ENCODE measurements at places on chromosomes 7 and 10.

GRCh38 chr10:86703176-86703575 lies 34.9 kb downstream of the LDB3 start:
- DNase-seq: no peak

- DNase-seq: no peak
Observed at GRCh38 chr10:19767876-19768275, 48.4 kb upstream of the PLXDC2 start.

DNA sequence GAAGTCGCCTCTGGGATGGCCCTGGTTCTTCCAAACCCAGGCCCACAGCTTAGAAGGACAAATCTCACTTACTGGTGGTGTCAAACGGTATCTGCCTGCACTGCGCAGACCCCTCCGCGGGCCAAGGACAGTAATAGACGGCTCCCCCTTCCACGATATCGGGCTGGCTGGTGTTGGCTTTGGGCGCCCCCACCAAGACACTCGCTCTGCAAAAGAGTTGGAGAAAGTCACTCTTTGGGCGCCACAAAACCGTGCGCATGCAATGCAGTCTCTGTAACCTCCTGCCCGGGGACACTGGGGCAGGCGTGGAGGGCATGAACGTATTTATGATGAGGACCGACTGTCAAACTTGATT lies 1.1 kb downstream of the ITGA8 start:
- no peak for DNase-seq

DNA sequence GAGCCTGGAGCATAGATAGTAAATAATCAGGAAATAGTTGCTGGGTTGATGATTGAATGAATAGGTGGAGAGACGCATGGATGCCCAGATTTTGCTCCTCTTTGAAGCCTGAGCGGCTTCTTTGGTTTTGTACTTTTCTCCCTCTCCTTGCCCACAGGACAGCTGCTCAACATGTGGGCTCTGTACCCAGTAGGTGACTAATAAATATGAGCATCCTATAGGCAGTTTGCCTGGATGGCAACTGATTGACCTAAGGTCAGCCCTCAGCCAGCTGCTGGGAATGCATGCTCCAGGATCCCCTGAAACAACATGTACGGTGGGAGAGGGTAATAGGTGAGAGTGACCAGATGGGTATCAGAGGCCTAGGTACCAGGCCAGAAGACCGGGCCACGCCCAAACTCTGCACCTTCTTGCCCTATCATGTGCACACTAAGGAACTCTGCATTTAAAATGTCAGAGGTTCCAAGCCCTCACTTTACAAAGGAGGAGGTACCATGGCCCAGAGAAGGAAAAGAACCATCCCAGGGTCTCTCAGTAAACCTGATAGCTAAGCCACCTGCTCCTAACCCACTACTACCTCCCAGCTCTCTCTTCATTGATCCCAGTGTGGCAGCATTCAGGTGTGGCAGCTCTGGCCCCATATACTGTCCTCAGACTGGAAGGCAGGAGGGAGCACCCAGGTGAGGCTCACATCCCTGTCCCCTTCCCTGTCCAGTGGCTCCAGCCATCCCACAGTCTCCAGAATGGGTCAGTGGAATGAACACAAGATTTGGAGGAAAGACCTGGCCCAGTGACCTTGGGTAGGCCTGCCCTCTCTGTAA lies 2.7 kb upstream of the ZCCHC24 start:
- DNase-seq: no peak

GRCh38 chr7:90624225-90624911 lies 28.2 kb downstream of the CDK14 start:
- no peak for DNase-seq

GRCh38 chr7:129569811-129570215 lies 41.7 kb upstream of the NRF1 start:
- DNase-seq: no peak

GRCh38 chr10:125159486-125159931 lies 854 bp downstream of the CTBP2 start:
- DNase-seq: no peak

GRCh38 chr10:132793213-132793612 lies 7.3 kb upstream of the NKX6-2 start:
- no peak for DNase-seq

GRCh38 chr7:155211761-155212160 lies 85.9 kb upstream of the INSIG1 start:
- no peak for DNase-seq

Measured in stimulated activated CD4-positive, alpha-beta T cell treated with anti-CD3 and anti-CD28 coated beads, Interleukin-12 subunit alpha, Interleukin-12 subunit beta, amount 100 ng/mL, for 4 hours (primary cell).